ENCODE measurements at places on chromosomes 5 and 9.

DNA sequence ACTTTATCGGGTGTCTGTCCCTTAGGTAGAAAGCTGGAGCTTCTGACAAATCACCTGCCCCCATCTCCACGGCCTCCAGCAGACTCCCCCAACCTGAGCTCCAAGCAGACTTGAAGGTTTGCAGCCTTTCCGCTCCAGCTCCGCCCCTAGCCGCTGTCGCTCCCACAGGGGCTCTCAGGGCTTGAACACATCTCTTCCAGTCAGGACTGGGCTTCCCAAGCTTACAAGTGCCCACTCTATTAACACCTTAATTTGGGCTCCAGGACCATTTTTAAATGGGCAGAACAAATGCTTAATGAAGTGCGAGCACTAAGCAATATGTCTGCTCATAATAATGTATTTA lies 17.2 kb upstream of the SLC25A51 start:
- peak; percentile 14 for DNase-seq

GRCh38 chr5:30104872-30105596 lies 1088.5 kb upstream of the CDH6 start:
- DNase-seq, result no peak

DNA sequence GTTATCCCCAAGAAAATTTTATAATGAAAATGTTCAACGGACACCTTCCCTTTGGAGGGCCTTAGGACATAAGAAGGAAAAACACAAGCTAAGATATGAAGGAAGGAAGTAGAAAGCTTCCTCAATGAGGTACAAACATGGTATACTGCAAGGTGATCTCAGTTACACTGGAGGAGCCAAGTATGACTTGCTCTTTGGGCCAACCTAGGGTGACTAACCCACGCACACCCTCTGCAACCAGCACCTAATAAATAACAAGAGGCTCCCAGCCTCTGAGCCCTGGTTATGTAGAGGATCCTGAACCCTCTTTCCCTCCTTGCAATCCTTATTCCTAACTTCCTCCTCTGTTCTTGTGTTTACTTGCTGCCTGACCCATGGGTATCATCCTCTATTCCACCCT lies 38.3 kb upstream of the KCNV2 start:
- no peak for DNase-seq

- no peak for DNase-seq
Observed at GRCh38 chr5:1441166-1441865, 3.9 kb downstream of the SLC6A3 start.

DNA sequence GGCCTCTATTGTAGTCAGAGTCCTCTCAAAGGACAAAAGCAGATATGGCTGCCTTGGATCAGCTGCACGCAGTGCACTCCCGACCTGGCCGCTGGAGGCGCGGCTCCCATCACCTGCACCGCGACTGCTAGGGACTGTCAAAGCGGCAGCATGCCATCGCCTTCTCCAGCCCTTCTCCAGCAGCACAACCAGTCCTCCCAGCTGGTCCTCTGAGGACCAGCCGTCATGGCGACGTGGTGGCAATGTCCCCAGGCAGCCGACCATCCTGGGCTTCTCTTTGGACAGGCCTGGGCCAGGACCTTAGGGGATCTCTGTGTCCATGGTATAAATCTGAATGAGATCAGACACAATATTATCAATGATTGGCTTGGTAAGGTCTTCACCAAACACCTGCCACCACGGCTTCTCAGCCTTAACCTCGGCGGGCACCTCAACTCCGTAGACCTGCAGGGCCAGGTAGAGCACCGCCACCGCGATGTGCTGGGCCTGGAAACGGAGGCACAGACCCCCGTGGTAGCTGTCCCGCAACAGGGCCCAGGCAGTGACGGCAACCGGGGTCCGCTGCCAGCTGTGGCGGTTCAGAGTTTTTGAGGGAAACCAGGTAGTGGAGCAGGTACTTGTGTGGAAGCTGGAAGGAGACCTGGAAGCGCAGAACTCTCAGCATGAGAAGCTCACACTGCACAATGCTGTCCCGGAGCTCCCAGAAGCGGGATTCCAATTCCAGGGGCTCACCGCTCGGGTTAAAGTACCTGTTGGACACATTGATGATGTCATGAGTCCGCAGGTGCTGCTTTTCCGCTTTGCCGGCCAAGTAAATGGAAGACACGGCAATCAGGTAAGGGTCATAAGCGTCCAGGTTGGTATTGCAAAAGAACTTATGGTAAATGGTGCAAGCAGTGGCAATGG lies 8.5 kb downstream of the DUSP1 start:
- no peak for DNase-seq

GRCh38 chr5:39302472-39302871 lies 61.8 kb downstream of the C9 start:
- DNase-seq, result no peak

DNA sequence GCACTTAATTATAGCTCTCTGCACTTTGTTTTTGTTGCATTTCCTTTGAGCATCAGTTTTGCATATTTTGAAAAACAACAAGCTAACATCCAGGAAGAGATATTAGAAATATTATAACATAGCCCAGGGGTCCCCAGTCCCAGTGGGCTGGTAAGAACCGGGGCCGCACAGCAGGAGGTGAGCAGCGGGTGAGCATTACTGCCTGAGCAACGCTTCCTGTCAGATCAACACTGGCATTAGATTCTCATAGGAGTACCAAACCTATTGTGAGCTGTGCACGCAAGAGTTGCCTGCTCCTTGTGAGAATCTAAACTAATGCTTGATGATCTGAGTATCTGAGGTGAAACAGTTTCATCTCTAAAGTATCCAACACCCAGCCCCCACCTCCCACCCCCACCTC lies 675.9 kb upstream of the ZNF608 start:
- no peak for DNase-seq

DNA sequence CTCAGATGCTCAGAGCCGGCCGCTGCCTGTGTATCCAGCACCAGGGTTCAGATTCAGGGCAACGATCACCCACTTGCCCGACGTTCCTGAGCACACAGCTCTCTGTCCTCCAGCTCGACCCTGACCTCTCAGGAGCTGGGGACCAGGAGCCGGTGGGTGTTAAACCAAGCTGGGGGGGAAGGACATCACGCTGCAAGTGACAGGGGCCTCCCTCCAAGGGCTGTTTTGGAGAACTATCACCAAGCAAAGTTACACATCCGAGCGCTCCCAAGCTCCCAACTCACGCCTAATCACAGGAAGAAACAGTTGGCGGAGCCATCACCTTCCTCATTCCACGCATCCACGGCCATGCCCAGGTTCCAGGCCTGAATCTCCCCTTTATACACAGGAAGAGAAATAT lies 51.5 kb upstream of the ZNF354A start:
- DNase-seq, result no peak

GRCh38 chr9:17556255-17556654 lies 22.6 kb upstream of the SH3GL2 start:
- DNase-seq, result no peak

DNA sequence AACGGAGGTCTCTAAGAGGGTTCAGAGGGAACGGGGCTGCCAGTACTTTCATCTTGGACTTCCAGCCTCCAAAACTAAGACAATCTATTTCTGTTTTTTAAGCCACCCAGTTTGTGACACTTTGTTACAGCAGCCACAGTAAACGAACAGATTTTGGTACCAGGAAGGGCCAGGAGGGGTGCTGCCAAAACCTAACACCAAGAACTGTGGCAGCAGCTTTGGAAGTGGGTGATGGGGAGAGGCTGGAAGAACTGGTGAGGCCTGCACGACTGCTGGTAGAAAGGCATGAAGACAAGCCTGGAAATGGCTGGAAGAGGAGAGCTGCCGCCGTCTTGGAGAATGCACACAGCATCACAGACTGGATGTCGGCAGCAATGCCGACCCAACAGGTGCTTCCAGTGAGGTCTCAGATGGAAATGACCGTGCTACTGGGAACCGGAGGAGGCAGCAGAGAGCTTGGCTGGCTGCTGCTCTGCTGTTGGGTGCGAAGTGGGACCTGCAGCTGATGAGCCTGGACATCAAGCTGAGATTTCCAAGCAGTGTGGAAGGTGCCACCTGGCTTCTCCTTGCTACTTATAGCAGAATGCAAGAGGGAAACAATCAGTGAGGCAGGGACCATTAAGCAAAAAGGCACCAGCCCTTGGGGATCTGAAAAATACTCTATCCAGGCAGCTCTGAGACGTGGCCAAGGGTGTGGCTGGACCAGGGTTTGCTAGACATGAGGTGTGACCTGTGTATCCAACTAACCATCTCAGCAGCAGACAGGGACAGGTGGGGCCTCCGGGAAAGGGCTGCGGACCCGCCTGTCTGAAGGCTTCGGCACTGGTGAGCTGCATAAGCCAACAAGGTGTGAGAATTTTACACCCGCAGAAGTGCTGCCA lies 4.7 kb upstream of the TMEM210 start:
- no peak for DNase-seq

GRCh38 chr5:56648460-56649034 lies 166.8 kb upstream of the MAP3K1 start:
- no peak for DNase-seq

GRCh38 chr5:74673011-74673790 lies 11.8 kb upstream of the HEXB start:
- DNase-seq, result no peak

GRCh38 chr5:96755851-96756250 lies 51.9 kb downstream of the ERAP1 start:
- no peak for DNase-seq

DNA sequence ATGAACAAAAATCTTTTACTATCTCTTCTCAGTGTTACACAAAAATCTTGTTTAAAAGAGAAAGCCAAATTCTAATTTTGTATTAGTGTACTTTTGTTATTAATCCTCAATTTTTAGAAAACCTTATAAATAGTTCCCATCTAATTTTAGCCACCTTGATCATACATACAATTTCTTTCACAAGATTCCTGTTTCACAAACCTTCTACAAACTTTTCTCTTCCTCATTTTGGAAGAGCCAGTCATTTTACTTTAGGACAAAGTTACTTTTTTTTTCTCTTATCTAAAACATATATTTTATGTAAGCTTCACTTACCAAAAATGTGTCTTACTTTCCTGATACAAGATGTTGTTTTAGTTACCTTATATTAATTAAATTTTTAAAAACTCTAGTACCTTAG lies 161.3 kb downstream of the YIPF5 start:
- no peak for DNase-seq

DNA sequence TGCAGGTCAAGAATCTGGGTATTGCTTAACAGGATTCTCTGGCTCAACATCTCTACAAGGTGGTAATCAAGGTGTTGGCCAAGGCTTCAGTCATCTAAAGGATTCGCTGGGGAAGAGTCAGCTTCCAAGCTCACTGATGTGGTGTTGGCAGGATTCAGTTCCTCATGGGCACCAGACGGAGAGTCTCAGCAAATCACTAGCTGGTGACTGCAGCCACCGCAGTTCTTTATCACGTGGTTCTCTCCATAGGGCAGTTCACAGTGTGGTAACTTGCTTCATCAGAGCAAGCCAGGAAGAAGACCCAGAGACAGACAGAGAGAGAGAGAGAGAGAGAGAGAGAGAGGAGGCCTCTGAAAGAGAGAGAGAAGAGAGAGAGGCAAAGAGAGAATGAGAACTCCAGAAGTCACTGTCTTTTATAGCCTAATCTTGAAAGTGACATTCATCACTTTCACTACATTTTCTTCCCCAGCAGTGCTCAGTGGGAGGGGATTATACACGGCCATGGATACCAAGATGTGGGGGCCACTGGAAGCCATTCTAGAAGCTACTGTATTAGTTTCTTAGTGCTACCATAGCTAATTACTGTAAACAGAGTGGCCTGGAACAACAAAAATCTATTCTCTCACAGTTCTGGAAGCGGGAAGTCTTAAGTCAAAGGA lies 109.2 kb upstream of the SMIM23 start:
- no peak for DNase-seq

DNA sequence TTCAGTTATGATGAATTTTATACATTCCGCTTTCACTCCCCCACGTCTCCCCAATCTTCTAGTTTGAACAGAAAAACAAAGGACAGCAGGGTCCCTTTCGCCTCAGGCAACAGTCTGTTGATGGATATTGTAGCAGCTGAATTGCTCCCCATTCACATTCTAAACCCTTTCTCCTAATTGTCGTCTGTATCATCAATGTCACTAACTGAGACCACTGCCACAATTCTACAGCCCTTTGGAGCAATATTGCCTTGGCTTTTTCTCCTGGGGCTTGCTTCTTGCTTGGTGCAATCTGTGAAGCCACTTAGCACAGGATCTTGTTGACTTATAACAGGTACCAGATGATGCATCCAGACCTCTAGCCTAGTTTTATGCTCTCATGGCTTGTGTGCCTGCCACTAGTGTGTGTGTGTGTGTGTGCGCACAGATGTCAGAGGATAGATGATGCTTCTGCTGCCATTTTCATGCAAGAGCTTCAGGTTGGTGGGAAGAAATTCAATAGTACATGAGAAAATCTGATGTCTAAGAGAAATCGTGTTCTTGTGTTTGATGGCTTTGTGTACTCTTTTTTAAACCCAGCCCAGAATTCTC lies 195.2 kb upstream of the ISL1 start:
- DNase-seq, result no peak

DNA sequence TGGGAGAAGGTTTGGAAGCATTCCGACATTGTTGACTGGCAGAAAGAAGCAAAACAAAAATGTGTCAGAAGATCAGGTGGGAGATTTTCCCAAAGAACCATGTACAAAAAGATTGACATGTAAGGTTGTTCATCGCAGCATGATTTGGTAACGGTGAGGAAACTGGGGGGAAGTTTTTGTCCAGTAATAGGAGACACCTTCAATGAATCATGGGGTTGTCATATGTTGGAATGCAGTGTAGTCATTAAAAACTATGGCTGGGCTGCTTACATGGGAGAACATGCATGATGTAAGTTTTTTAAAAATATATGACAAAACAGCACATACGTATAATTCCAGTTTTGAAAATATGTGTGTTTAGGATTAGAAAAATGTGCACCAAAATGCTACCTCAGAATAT lies 50.5 kb downstream of the HSD17B3 start:
- no peak for DNase-seq

GRCh38 chr5:59279979-59280378 lies 613.5 kb downstream of the PDE4D start:
- no peak for DNase-seq

GRCh38 chr5:146890731-146891440 lies 12.3 kb upstream of the PPP2R2B start:
- no peak for DNase-seq

DNA sequence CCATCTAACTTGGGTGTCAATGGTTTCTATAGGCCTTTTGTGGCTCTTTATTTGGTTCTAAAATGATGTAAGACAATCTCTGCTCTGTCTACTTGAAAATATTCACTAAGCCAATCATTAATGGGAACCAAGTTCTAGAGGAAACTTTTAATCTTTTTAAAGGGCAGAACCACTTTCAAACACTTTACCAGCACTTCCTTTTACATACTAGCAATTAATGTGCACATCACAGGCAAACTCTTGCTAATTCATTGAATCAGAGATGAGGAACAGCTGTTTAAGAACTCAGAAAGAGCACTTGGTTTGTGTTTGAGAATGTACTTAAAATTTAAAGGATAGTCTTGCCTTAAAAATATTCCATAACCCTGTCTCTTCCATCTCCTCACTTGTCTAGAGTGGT lies 83.4 kb downstream of the PAPPA start:
- DNase-seq, result no peak

GRCh38 chr9:108874058-108874788 lies 12.2 kb downstream of the ACTL7A start:
- DNase-seq, result no peak

All from CD8-positive, alpha-beta memory T cell (primary cell).